ENCODE measurements at places on chromosomes 3 and 15. TPM values are rescaled to one million over a fixed set of nuclear protein-coding genes. Genes with fewer than 3 reads are reported as not detected.

EFCAB12 gene
- total RNA-seq, result 0.35 TPM

- no peak for DNase-seq
Observed at GRCh38 chr3:161038725-161039124, 66.4 kb downstream of the B3GALNT1 start.

GRCh38 chr15:99100245-99101173 is 4.4 kb upstream of the SYNM start:
- DNase-seq, result peak; percentile 78

TLR9 gene
- not detected for total RNA-seq

GRCh38 chr3:17179381-17180205 is 294.8 kb downstream of the PLCL2 start:
- peak; percentile 79 for DNase-seq

ANKRD63 gene
- not detected for total RNA-seq

LRRC3B gene
- total RNA-seq, result not detected

RBP2 gene
- 0.78 TPM for total RNA-seq

GRCh38 chr3:17535274-17535673 is 207.2 kb downstream of the TBC1D5 start:
- no peak for DNase-seq

DNA sequence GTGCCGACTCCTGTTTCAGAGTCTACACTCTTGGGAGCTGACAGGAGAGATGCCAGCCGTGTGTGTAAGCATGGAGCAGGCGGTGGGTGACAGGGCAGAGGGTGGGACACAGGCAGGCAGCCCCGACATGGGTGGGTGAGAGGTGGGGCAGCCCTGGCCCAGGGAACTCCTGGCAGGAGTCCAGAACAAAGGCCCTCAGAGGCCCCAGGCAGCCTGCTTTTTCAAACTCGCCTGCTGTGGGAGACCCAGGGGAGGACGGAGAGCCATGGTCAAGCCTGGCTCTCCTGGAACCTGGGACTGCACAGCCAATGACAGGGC is 29.3 kb upstream of the SLC41A3 start:
- no peak for DNase-seq

DNA sequence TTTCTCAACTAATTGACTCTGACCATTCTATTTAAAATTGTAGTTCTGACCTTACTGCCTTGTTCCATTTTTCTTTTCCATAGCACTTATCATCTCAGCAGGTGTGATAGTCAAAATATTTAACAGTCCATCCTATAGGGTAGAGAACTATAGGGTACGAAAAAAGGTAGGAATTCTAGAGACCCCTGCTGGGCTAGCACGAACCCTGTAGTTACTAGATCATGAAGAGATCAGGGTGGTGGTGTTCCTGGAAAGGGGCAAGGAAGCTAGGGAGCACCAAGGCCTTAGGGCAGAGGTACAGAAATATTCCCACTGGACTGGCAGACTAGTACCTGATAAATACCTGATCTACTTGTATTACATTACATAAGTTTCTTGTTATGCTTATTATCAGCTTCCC is 31.9 kb upstream of the XIRP1 start:
- DNase-seq, result no peak

- no peak for DNase-seq
Observed at GRCh38 chr15:62843311-62843710, 199.2 kb upstream of the TPM1 start.

GOLGA6L10 gene
- 0.16 TPM for total RNA-seq

GRCh38 chr15:82567661-82568060 is 27.4 kb upstream of the RPS17 start:
- no peak for DNase-seq

GRCh38 chr15:36863570-36863969 is 236.8 kb downstream of the MEIS2 start:
- no peak for DNase-seq

NEDD4 gene
- total RNA-seq, result 38.5 TPM

GRCh38 chr3:58093574-58094195 is 85.5 kb downstream of the FLNB start:
- DNase-seq, result peak; percentile 19

LDHAL6B gene
- not detected for total RNA-seq

- no peak for DNase-seq
Observed at GRCh38 chr15:69086427-69087204, 72.1 kb downstream of the NOX5 start.

- no peak for DNase-seq
Observed at GRCh38 chr3:196609805-196610515, 29.5 kb upstream of the NRROS start.

- DNase-seq, result no peak
Observed at GRCh38 chr3:3615533-3615932, 183.7 kb upstream of the LRRN1 start.

- DNase-seq, result no peak
Observed at GRCh38 chr3:15918988-15919387, 121.2 kb upstream of the ANKRD28 start.

DNA sequence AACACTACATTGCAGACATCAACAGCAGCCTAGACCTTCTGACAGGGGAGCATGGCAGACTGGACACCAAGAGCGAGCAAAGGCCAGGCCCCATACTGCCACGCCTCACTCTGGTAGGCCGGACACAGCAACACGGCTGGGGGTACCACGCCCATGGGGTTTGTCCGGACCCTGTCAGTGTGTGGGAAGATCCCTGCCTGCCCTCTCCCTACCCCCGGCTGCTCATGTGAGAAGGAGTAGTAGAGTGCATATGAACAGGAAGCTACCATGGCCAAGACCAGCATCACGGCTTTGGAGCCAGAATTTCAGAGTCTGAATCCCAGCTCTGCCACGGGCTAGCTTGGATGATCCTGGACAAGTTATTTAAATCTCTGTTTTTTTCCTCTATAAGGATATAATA is 27.9 kb downstream of the ALDH1L1 start:
- DNase-seq, result no peak

- DNase-seq, result no peak
Observed at GRCh38 chr3:65617209-65617608, 421.5 kb downstream of the MAGI1 start.

GRCh38 chr3:7693976-7694375 is 807.6 kb upstream of the LMCD1 start:
- no peak for DNase-seq

GRCh38 chr3:105353485-105354161 is 13.1 kb upstream of the ALCAM start:
- peak; percentile 63 for DNase-seq

- no peak for DNase-seq
Observed at GRCh38 chr3:150300852-150301517, 107.1 kb upstream of the TSC22D2 start.

PATL2 gene
- total RNA-seq, result 0.19 TPM

DNA sequence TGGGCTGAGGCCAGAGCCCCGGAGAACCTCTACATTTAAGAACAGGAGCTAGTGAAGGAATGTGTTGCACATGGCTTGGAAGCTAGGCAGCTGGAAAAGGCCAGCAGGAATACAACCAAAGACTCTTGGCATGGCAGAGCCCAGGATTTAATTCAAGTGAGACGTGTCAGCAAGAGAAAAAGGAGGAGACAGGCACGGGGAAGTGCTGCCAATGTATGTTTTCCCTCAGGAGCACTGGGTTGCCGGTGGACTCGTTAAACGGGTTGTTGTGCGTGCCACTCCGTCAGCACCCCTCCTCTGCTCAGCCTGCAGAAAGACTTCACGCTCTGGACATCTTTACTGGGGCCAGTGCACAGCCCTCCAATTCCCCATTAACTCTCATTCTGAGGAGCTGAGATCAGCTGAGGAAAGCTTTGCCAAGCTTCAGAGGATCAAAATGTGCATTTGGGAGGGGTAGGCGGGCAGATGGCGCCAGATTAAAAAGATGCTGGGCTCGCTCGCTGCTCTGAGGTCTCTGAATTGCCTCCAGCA is 103.7 kb downstream of the PDZRN3 start:
- no peak for DNase-seq

- DNase-seq, result no peak
Observed at GRCh38 chr3:64329037-64329436, 103.8 kb upstream of the PRICKLE2 start.

DNA sequence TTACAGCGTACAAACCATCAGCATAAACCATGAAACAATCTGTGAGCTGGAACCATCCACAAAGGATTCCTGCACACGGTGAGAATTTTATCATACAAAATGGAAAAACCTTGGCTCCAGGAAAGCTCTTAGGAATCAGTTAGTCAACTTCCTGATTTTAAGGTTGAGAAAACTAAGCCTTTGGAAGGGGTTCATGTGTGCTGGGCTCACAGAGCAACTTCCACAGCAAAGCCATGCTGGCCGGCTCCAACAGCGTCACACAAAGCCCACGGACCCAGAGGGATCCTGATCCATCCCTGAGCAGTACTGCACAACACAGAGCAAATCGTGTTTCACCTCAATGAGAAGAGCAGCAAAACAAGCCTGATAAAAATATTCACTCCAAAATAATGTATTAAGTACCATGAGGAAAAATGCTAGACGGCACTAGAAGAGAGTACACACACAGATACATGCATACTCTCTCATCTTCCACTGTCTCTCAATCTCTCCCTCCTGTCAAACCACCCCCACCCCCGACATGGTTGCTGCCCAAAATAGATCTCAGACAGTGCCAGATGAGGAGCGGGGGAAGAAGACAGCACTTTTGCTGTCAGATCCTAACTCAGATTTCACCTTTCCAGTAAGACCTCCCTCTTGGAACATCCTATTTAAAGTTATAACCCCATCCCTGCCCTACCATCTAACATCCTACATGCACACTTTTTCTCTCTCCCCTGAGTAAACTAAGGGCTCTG is 58.6 kb downstream of the MB21D2 start:
- DNase-seq, result no peak

Measured in myocyte (in vitro differentiated cells).